SK-N-SH treated with all-trans-retinoic acid at 6 μM for 48 hours (cell line): ENCODE measurements at places on chromosomes 1 and 21.
A peak's percentile ranks its signal among the peaks of the same experiment; 100 is the strongest.

DNA sequence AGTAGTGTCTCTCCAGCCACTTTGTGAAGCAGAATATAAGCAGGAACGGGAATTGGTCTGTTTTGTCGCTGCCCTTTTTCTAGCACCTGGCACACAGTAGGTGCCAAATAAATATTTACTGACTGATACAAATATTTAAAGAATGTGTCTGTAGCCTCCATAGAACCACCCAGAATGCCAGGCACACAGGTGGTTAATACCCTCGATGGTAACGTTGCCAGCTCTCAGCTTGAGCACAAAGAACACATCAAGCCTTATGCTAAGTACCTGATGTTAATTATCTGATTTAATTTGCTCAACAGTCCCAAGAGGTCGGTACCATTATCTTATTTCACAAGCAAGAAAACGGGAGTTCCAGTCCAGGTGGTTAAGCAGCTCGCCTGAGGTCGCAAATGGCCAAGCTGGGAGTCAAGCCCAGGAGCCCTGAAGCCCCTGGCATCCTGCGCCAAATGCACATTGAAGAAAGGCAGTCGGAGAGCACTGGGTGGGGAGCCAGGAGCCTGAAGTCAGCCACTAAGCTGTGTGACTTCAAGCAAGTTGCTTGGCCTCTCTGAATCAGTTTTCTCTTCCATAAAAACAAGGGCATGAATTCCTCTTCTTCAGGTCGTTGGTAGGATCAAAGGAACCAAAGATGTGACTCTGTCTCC is 26.4 kb downstream of the HSPG2 start:
- no peak for ATAC-seq

- peak; percentile 78 for ATAC-seq
Measured at GRCh38 chr21:46183910-46184624, at the start of gene SPATC1L. SPATC1L (minus strand) TSS chr21:46184459; CDS start chr21:46182816, 1,643 bp downstream.

- ATAC-seq, result no peak
Measured at GRCh38 chr1:205449254-205449749, 6.5 kb downstream of the BLACAT1 start.

GRCh38 chr1:238340989-238341388 is 450.3 kb upstream of the ZP4 start:
- ATAC-seq, result peak; percentile 88

GRCh38 chr1:39657402-39657801 is 14.5 kb downstream of the NT5C1A start:
- ATAC-seq, result no peak

- peak; percentile 87 for ATAC-seq
Measured at GRCh38 chr1:199759268-199759730, 268.2 kb upstream of the NR5A2 start.

- ATAC-seq, result no peak
Measured at GRCh38 chr1:91797164-91797563, 88.8 kb downstream of the TGFBR3 start.

DNA sequence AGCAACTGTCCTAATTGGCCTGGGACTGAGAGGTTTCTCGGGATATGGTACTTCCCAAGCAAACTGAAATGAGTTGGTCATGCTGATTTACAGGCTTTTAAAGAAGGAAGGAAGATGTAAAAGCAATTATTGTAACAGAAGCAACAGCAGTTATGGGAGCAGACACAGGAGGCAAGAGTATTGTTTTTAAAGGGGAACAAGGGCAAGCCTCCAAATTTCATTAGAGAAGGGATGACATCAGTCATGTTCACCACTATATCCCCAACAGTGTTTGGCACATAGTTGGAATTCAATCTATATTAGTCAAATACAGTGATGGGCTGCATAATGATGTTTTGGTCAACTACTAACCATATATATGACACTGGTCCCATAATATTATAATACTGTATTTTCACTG is 46.0 kb upstream of the JUN start:
- no peak for ATAC-seq

GRCh38 chr1:224707843-224708725 is 92.0 kb downstream of the CNIH3 start:
- ATAC-seq, result peak; percentile 82

- ATAC-seq, result peak; percentile 83
Measured at GRCh38 chr1:59879574-59879973, 47.0 kb downstream of the CYP2J2 start.

DNA sequence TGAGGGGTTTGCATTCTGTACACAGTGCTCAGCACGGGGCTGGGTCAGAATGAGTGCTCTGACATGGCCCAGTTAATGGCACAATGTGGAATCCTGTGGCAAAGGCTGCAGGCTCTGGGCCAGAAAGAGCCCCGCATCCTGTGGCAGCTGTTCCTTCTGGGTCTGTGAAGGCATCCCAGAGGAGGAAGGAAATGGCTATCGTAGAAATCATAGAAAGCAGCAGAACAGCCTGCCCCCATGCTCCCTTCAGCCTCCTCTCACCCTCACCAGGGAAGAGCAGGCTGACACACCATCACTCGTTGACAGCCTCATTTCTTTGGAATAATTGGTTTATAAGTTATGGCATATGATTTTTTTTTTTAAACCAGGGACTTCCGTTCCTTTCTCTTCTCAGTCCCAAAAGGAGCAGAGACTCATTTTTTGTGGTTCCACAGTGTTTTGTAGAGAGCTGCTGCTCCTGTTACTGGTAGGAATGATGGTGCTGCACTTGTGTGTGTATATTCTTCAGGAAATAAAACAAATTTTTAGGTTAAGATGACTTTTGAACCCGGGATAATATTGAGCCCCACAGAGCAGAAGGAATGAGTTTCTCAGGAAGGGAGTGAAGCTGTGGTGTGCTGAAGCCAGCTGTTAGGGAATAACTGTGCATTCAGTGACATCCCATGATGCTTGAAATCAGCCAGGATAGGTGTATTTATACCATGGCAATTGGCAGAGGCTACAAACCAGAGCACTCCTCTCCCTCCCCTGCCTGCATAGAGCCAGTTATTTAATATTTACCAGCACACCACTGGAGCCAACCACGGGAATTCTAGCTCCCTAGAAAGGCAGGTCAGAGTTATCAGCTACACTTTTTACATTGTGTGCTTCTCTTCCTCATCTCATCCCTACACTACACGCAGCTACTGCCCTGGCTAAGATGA is 32.0 kb downstream of the PLXNA2 start:
- ATAC-seq, result peak; percentile 4; the same call in 2 of the 3 replicates

DNA sequence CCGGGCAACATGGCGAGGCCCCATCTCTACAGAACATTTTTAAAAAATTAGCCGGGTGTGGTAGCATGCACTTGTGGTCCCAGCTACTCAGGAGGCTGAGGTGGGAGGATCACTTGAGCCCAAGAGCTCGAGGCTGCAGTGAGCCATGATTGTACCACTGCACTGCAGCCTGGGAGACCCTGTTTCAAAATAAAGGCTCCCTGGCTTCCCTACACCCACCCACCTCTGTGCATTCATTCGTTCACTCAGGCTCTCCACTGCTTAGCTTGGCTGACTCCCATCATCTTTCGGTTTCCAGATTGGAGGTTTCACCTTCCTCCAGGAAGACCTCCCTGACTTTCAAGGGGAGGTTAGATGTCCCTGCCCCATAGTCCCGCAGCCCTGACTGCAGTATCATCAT is 14.2 kb downstream of the KIAA2013 start:
- no peak for ATAC-seq

DNA sequence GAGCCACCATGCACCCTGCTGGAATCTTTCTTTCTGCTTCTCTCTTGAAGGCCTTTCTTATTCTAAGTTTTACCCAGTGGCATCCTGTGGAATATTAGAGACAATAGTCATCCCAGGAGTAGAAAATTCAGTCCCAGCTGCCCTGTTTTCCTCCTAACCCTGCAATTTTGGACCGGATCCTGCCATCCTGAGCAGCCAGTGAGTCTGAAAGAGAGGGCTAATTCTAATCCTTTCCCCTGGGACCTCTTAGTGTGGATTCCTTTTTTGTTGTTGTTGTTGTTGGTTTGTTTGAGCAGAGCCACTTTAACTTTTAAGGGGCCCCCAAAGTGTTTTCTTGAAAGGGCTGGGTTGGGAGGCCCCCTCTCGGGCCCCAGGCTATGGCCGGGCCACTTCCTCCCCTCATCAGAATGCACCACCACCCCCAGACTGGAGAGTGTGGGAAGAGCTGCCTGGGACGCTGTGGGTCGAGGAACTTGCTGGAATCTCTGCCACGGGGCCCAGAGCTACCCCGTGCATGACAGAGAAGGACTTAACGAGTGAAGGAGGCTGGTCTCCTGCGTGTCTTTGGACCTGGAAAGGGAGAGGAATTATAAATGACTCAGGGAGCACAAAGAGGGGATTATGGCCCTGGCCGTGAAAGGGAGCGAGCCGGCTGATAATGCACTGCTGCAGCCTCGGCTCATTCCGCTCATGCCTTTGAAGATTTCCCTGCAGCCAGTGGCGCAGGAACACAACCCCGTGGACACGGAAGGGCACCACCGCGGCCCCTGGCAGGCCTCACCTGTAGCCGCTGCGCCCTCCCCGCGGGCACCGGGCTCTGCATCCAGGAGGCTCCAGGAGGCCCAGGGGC is 81.0 kb upstream of the AKT3 start:
- no peak for ATAC-seq

DNA sequence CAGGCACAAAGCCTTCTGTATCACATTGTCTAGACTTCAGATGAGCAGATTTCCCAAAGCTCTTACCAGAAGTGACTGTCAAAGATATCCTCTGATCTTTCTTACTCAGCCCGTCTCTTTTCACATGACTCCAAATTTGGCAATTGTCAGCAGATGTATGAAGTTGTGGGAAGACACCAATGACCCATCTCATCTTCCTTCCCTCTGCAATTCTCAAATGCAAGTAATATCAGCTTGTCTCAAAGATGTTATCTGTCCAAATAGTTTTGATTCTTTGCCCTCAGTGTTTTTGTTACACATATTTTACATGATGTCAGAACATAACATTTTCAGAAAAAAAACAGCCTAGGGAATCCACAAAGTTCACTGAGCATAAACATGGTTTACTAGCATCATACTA is 45.1 kb upstream of the RGS2 start:
- ATAC-seq, result peak; percentile 75
